ENCODE measurements at places on chromosomes 4 and X.

DNA sequence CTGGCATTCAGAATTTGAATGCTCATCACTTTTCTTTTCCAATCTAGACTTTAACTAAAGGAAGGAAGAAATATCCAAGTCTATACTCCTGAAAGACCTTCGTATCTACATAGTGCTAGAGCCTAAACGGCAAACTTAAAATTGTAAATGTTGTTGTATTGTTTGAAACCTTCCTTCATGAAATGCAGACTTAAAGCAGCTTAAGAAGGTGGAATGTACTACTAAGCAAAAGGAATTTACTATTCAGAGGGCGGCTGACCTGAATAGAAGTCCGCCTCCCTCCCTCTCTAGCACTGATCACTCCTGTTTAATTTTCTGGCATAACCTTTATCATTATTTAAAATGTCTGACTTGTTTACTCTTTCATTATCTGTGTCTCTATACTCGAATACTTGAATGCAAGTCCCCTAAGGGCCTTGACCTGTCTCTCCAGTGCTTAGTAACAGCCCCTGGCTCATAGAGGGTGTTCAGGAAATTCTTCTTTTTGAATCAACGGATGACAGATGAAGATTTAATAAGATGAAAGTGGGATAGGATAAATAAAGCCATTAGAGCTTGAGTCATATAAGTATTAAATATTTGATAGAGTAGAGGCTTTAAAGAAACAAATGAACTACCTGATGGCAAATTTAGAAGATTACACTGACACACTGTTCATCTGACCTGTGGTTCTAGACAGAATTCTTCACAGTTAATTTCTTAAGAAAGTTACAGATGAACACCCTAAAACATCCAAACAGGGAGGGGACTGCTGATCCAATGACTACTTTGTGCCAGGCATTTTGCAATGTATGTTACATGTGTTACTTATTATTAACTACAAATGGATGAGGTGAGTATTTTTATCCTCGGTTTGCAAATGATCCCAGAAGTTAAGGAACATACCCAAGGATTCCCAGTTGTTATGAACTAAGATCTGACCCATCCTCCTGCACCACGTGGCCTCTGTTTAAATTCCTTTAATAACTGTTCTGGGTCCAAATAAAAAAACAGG lies 20.2 kb upstream of the RBPJ start:
- DNase-seq, result no peak

GRCh38 chr4:129377131-129377845 lies 281.3 kb downstream of the C4orf33 start:
- no peak for DNase-seq

- DNase-seq, result no peak
These were observed 172.2 kb upstream of the CXCL13 start for GRCh38 chr4:77433418-77433733.

GRCh38 chrX:48818866-48819265 lies 7.4 kb upstream of the ERAS start:
- no peak for DNase-seq

DNA sequence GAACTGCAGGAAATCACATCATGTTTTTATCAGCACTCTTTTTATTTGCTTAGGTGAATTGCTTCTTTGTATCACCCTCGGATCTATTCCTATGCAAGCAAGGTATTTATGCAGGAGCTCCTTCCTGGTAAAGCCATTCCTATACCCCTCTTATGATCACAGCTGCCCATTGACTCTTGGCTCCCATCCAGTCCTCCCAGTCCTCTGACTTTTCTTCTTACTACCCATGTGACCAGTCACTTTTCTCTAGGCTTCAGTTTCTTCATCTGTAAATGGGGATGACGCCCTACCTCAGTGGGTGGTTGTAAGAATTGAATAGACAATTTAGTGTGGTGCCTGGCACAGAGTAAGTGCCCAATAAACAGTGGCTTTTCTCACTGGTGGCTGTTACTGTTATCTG lies 144.9 kb downstream of the FHIP1A start:
- DNase-seq, result no peak

GRCh38 chrX:154655786-154656185 lies 2.4 kb upstream of the CTAG2 start:
- DNase-seq, result no peak

GRCh38 chrX:55490974-55491373 lies 1.3 kb upstream of the USP51 start:
- DNase-seq, result no peak

GRCh38 chrX:40172401-40173142 lies 74.8 kb upstream of the BCOR start:
- DNase-seq, result peak; percentile 80

DNA sequence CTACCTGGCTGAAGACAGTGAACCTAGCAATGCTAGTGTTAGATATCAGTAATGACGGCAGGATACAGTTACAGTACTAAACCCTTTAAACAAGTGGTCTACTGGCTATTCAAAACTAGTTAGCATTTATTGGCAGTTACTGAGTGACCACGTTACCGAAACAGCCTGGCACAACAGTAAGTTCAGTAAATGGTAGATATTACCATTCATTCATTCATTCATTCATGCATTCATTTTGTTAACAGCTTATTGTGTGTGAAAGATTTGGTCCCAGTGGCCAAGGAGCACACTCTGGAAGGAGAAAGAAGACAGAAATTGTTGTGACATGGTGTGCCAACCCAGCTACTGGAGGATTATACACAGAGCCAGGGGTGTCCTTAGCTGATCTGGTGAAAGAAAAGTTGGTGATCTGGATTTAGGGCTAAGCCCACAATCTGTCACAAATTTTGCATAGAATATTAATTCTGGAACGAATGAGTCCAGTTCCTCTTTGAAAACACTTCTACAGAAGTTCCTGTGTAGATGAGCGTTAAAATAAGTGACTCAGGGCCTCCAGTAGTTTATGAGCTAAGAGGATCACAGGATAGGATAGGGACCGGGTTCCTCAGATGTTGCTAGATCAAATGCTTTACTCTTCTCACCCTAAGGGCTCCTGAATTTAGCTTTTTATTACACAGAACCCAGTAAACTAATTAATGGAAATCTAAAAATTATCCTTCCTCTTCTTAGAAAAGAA lies 179.1 kb downstream of the CBR4 start:
- DNase-seq, result no peak

DNA sequence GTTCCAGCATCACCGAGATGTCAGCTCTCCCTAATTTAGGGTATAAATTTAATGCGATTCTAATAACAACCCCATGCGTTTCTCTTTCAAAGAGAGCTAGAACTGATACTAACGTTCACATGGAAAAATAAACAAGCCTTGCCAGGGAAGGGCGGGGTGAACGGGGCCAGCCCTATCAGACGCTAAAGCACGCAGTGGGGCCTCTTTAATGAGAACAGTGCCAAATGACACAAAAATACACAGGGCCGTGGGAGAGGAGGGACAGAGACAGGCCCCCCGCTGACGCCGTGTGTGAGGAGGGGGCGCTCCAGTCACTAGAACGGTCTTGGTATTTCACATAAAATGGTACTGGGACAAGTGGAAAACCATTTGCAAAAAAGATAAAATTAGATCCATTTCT lies 21.3 kb upstream of the ADRA2C start:
- no peak for DNase-seq

GRCh38 chr4:133921280-133922195 lies 280.1 kb downstream of the PABPC4L start:
- no peak for DNase-seq

All from CMK (cell line).